ENCODE measurements at places on chromosomes 2 and 18.

- DNase-seq, result no peak
These were observed 215.5 kb downstream of the TRIB2 start for GRCh38 chr2:12932192-12932591.

DNA sequence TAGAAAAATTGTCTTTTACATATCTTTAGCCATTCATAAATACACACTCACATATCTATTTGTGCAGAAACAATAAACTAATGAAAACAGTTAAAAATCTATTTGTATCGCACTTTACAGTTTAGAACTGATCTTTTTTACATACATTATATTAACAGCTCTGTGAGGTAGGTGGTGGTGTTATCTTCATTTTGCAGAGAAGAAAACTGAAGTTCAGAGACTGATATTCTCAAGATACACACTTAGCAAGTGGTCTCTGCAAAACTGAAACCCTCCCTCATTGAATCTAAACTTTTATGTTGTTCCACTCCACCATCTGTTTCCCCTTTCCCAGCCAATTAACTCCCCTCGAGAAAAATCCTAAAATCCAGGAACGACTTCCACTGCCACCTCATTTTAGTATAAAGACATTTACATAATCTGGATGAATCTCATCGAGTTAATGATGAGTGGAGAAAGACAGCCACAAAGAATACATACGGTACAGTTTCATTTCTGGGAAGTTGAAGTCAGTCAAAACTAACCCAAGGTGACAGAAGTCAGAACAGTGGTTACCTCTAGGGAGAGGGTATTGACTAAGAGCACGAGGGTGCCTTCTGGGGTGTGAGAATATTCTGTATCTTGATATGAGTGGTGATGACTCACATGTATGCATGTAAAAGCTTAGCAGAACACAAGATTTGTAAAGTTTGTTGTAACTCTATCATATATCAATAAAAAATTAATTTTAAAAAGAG lies 524.2 kb upstream of the TCF4 start:
- peak; percentile 2 for DNase-seq

GRCh38 chr2:130765464-130765863 lies 10.1 kb downstream of the AMER3 start:
- no peak for DNase-seq

DNA sequence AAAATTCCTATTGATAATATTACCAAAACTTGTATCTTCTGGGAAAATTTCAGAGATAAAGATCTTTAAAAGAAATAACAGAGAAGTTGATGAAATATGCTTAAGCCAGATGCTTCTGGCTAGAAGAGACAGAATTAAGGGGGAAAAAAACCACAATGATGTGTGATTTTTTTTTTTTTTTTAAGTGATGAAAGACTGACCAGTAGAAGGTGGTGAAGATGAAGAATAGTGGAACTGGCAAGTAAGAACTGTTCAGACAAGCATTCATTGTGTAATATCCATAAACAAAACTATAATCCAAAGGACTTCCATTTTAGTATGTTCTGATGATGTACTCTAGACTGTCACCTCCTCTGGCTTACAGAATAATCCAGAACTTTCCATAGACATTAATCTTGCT lies 89.8 kb downstream of the INO80D start:
- no peak for DNase-seq

GRCh38 chr2:7115906-7116305 lies 198.7 kb downstream of the RNF144A start:
- no peak for DNase-seq

DNA sequence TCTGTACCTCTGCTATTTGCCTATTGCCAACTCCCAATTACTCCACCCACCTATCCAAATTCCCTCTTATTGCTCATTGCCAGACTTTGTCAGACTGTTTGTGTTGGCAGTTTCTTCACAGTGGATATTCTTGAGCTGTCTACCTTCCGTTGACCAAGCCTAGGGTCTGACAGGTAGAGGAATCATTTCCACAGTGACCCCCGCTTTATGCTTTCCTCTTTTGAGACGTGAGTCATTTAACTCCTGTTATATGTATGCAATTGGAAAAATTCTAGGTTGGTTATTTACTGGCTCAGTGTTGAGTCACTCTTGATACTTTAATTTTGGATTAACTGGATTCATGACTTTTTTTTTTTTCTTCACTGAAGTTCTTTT lies 187.7 kb downstream of the IRS1 start:
- DNase-seq, result no peak

- DNase-seq, result no peak
These were observed 13.3 kb downstream of the UBE2F start for GRCh38 chr2:237980087-237980486.

- DNase-seq, result peak; percentile 51
These were observed 625 bp upstream of the NBAS start for GRCh38 chr2:15561574-15562344.

- DNase-seq, result peak; percentile 63
These were observed 583.6 kb downstream of the IRS1 start for GRCh38 chr2:226215902-226216503.

DNA sequence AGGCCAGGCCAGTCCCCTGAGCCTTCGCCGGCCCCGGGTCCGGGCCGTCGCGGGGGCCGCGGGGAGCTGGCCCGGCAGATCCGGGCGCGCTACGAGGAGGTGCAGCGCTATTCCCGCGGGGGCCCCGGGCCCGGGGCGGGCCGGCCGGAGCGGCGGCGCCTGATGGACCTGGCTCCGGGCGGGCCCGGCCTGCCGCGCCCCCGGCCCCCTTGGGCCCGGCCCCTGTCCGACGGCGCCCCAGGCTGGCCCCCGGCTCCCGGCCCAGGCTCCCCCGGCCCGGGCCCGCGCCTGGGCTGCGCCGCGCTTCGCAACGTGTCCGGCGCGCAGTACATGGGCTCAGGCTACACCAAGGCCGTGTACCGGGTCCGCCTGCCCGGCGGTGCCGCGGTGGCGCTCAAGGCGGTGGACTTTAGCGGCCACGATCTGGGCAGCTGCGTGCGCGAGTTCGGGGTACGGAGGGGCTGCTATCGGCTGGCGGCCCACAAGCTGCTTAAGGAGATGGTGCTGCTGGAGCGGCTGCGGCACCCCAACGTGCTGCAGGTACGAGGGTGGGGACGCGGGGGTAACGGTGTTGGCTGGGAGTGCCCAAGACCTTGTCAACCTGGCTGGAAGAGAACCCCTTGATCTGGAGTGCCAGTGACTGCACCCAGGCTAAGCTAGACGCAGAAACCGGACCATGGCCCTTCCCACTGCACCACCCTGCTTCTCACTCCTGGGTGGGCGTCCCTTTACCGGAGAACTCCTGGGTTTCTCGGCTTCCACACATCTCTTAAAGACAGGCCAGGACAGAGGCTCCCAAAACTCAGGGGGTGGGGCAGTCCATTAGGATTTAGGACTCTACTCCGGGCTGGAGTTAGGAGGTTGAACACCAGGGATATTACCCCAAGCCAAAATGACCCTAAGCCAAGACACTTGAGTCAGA lies 739 bp downstream of the PKDCC start:
- peak; percentile 5 for DNase-seq

- no peak for DNase-seq
These were observed 8.0 kb upstream of the REL start for GRCh38 chr2:60873381-60873780.

DNA sequence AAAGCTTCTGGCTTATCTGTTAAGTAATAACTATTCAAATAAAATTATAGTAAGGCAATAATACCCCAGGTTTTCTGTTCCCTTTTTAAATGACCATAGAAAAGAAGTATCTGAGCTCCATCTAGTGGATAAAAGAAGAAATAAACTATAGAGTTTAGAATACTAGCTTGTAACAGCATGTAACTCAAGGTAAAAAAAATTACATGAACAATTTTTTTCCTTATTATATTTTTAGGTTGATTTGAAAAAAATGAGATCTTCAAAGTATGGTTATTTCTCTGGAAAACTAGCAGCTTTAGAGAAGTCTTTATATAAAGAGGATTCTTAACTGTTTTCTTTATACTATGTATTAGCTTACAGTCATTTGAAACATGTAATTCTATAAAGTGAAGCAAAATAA lies 58.1 kb downstream of the NCKAP1 start:
- no peak for DNase-seq

DNA sequence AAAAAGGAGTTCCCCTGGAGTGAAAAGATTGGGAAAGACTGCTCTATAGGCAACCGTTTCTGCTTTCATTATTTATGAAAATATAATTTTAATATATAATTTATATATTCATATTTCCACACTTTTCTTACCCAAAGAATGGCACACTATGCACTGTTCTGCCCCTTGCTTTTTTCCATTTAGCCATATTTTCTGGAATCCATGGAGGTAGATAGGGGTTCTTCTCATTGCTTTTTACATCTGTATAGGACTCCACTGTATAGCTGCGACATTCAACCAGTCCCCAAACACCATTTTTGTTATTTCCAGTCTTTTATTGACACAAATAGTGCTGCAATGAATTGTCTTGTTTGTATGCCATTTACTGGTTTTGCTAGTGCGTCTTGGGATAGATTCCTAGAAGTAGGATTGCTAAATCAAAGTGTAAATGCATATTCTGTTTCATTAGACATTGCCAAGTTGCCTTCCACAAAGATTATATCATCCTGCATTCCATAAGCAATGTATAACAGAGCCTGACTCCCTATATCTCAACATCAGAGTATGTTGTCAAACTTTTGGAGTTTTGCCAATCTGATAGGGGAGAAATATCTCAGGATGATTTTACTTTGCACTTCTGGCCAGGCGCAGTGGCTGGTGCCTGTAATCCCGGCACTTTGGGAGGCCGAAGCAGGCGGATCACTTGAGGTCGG lies 26.6 kb upstream of the TCF7L1 start:
- no peak for DNase-seq

GRCh38 chr18:77550625-77551024 lies 301.0 kb downstream of the GALR1 start:
- DNase-seq, result no peak

GRCh38 chr2:34070196-34070595 lies 471.1 kb upstream of the FAM98A start:
- no peak for DNase-seq

DNA sequence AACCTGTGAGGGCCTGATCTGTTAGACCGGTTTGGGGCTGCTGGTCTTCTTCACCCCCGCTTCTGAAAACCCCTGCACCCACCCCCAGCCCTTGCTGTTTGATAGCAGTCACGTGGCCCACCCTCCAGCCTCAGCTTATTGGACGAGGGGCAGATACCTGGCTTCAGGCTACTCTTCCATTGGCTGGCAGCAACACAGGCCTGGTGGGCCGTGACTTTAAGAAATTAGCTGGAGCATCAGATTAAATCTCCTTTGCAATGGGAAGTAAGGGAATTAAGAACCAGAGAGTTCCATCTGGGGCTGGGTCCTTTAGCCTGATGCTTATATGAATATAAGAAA lies 107.3 kb downstream of the KLHL29 start:
- no peak for DNase-seq

GRCh38 chr2:95306336-95306895 lies 9.3 kb downstream of the KCNIP3 start:
- DNase-seq, result no peak

DNA sequence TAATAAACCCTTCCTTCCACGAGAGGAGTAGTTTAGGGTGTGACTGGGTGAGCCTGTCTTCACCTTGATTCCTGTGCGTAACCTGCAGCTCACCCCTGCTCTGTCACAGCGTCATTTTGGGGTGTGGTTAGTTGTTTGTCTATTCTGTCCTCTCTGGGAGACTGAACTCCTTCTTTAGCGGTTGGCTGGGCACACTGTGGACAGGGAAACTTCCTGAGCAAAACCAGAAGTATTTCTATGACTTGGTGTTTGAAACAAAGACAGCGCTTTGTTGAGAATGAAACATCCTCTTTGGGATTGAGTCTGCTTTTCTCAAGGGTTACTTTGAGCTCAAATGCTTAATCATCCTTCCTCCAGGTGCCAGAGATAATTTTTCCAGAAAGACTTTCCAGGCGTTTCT lies 270.7 kb downstream of the HRH4 start:
- DNase-seq, result no peak

DNA sequence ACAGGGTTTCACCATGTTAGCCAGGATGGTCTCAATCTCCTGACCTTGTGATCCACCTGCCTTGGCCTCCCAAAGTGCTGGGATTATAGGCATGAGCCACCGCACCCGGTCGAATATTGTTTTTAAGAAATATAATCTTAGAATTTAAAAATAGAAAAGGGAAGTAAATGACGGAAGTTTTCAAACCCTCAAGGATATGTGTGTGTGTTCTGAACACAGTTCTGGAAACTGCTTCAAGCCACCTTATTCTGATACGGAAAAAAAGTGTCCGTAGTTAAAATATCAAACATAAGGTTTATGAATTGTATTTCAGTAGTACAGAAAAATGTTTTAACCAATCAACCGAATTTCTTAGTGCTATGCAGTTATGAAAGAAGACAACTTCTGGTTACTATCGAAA lies 115.9 kb downstream of the UPP2 start:
- no peak for DNase-seq

DNA sequence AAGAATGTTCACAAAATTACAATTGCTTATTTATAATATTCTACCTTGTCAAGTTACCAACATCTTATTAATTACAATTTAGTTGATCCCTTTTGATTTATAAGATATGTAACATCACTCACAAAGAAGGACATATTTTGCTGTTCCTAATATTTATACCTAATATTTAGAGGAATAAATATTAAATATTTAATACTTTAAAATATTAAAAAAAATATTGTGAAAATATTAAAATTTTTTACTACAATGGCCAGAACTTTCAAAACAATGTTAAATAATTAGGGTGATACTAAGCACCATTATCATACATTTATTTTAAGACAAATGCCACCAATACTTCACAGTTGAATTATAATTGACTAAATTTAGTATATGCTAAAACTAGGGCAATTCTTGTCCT lies 254.7 kb downstream of the DLGAP1 start:
- no peak for DNase-seq

GRCh38 chr2:200270732-200271131 lies 35.8 kb upstream of the SPATS2L start:
- DNase-seq, result no peak

DNA sequence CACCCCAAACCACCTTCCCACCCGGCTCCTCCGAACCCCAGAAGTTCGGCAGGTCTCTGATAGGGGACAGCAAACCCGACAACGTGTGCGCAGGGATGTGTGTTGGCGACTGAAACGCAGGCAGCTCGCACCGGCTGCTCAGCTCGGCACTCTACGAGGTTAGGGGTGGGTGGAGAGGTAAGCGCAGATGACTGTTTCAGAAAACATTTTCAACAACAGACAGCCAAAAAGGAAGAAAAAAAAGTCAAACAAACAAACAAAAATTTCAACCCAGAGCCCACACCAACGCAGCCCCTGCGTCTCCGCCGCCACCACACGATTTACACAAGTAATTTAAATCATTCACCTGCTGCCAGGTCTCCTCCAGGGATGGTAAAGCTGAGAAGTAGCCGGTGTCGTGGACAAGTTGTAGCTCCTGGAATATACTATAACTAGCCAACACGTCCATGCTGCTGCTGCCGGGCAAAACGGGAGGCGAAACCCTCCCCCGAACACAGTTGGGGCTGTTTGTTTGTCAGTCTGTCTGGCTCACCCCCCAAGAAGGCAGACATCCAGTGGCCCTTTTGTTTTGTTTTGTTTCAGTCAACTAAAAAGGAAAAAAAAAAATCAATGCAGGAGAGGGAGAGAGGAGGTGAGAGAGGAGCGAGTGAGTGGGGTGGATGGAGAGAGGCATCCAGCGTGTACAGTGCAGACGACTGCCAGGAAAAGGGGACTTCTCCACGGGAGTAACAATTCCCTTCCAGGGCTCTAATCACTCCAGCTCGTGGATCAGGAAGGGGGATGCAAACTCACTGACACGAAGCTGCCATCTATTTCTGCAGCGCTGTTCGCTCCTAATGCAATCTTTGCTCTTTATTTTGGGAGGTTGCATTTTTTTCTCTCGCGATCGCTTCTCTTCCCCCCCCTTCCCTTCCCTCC lies at the start of gene KLF7:
Gene KLF7, minus strand, starts transcription at position 828 of the 918 bp plus-strand sequence. Its CDS starts 380 bp downstream, at position 448.
- DNase-seq, result peak; percentile 71
